ENCODE measurements at places on chromosomes 6 and 20. TPM values are rescaled to one million over a fixed set of nuclear protein-coding genes. Genes with fewer than 3 reads are reported as not detected.

The SLC22A1 gene
- 0.65 TPM for total RNA-seq

The ID4 gene
- total RNA-seq = not detected

The EPPIN gene
- total RNA-seq = not detected

The HDDC2 gene
- total RNA-seq = 8.5 TPM

The RNF8 gene
- total RNA-seq = 21.3 TPM

The ERVFRD-1 gene
- total RNA-seq = not detected

The VSX1 gene
- not detected for total RNA-seq

The TMC2 gene
- total RNA-seq = not detected

The JAG1 gene
- 118 TPM for total RNA-seq

The REM1 gene
- total RNA-seq = 0.38 TPM

The MICA gene
- 47.9 TPM for total RNA-seq

The TUBB2B gene
- 5.6 TPM for total RNA-seq

The PDE7B gene
- total RNA-seq = 28.1 TPM

The HDGFL1 gene
- not detected for total RNA-seq

The NT5DC1 gene
- total RNA-seq = 4.6 TPM

Measured in vein endothelial cell (primary cell).